Thyroid gland (tissue), 4 donors: ENCODE measurements at places on chromosomes 16 and 17.

DNA sequence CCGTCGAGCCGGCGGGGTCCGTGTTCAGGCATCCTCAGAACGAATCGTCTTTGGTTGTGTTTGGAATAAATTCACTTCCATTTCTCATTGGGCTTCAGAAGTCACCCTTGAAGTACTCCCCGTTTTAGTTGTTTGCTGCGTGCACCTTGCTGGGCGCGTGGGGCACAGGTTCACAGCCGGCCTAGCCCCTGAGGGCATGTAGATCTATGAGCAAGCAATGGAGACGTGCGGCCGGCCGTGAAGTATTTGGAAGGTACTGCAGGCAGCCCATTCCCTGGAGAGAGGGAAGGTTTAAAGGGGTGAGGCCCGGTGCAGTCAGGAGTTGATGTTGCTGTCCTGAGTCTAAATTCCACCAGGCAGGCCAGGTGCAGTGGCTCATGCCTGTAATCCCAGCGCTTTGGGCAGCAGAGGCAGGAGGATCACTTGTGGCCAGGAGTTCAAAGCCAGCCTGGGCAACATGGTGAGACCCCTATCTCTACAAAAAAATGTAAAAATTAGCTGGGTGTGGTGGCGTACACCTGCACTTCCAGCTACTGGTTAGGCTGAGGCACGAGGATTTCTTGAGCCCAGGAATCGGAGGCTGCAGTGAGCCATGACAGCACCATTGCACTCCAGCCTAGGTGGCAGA lies 714 bp downstream of the ACSF3 start:
- no peak for DNase-seq
- H3K36me3 ChIP-seq: no peaks in the 10 kb centered on the region
- H3K4me1 ChIP-seq: peaks cover 24% of the 10 kb centered on the region
- H3K4me3 ChIP-seq: peak overlapping the region; percentile 85
- H3K27ac ChIP-seq: no peak overlapping the region

DNA sequence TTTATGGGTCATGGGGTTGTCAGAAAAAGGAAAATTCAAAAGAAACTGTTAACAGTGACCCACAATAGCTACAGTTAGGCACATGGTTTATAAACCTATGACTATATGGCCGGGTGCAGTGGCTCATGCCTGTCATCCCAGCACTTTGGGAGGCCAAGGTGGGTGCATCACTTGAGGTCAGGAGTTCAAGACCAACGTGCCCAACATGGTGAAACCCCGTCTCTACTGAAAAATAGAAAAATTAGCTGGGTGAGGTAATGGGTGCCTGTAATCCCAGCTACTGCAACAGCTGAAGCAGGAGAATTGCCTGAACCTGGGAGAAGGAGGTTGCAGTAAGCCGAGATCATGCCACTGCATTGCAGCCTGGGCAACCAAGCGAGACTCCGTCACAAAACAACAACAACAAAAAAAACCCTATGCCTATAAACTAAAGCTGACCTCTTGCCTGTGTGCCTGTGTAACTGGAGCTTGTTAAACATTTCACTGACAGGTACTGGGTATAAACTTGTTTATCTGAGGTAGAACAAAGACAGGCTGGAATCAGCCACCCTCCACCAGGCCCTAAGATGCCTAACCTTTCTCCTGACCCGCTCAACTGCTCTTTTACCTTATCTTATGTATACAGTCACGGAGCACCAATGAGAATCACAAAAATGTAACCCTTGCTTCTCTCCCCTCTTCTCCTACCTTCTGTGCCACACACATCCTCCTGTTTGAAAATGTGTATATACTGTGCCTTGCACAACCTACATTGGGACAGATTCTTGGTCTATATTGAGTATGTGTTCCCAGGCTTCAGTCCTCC lies 62.9 kb upstream of the ATF7IP2 start:
- no peaks in the 10 kb centered on the region for H3K27me3 ChIP-seq
- no peaks in the 10 kb centered on the region for H3K36me3 ChIP-seq
- DNase-seq: no peak
- H3K27ac ChIP-seq: no peak overlapping the region
- H3K4me3 ChIP-seq: no peak overlapping the region

DNA sequence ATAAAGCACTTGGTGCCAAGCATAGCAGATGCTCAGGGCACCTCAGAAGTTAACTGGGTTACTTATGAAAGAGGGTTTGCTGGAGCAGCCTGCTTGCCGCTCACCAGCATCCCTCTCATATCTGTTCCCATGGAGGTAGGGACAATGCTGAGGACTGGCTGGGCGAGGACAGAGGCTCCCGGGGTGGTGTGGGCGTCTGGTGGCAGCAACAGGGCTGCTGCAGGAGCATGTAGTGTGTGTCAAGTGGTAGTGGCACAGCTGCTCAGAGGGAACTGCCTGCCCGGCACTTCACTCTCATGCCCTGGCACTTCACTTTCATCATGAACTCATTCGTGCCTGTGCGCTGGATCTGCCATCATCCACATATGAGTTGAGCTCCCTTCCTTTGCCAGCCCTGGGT lies 26.9 kb upstream of the ZNHIT3 start:
- H3K4me1 ChIP-seq: no peaks in the 10 kb centered on the region
- peaks cover 1% of the 10 kb centered on the region for H3K27me3 ChIP-seq
- no peak for DNase-seq
- H3K27ac ChIP-seq: no peak overlapping the region

GRCh38 chr17:30291543-30292285 lies at the start of gene BLMH:
TSS of gene BLMH (minus strand) at chr17:30291944. CDS start at chr17:30291819, 125 bp downstream.
- peaks cover 9% of the 10 kb centered on the region for H3K4me1 ChIP-seq
- H3K27ac ChIP-seq: peak within 1 kb of the TSS; percentile 64
- H3K36me3 ChIP-seq: peaks cover 11% of the 10 kb centered on the region

DNA sequence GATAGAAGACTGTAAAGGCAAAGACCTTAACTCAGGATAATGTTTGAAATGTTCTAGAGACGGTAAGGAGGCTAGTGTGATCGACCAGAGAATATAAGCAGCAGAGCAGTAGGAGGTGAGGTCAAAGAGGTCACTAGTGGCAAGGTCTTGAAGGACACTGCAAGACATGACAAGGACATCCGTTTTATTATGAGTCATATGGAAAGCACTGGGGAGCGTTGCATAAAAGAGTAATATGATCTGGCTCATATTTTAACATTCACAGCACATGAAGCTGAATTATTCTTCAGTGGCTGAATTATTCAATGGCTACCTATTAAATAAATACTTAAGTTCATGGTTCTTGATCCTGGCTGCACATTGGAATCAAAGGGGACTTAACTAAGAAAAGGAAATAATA lies 123.7 kb downstream of the SOX9 start:
- DNase-seq: no peak
- no peaks in the 10 kb centered on the region for H3K36me3 ChIP-seq
- no peak overlapping the region for H3K4me3 ChIP-seq
- H3K27ac ChIP-seq: no peak overlapping the region
- H3K27me3 ChIP-seq: no peaks in the 10 kb centered on the region
- no peaks in the 10 kb centered on the region for H3K4me1 ChIP-seq

DNA sequence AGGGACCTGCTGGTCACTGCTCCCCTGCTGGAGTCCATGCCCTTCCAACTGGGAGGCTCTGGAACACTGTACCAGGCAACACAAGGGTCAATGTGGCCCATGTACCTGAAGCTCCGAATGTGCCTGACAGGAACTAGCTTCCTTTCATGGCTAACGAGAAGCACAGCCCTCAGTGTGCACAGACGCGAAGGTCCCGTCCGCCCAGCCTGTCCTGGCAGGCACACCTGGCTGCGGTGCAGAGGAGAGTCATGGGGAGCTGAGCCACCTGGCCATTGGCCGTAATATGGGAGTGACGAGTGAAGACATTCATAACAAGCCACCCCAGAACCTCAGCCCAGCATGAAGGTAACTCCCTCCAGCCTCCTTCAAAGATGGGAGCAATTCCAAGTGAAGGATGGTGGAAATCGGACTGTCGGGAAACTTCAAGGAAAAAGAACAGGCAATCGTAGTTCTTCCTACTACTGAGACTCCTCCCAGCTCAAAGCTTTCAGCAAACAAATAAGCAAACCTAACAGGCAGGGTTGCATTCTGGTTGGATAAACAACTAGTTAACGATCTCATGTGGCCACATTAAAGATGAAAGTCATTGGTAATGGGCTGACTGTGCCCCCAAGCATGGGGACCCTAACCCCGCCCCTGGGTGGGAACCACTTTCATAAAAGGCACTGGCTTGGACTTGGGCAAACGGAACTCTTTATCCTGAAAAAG lies 13.2 kb downstream of the TMEM11 start:
- H3K4me1 ChIP-seq: peaks cover 20% of the 10 kb centered on the region
- no peak overlapping the region for H3K27ac ChIP-seq
- DNase-seq: no peak
- no peaks in the 10 kb centered on the region for H3K36me3 ChIP-seq
- no peaks in the 10 kb centered on the region for H3K27me3 ChIP-seq

- peaks cover 9% of the 10 kb centered on the region for H3K36me3 ChIP-seq
- no peaks in the 10 kb centered on the region for H3K27me3 ChIP-seq
- peaks cover 11% of the 10 kb centered on the region for H3K4me1 ChIP-seq
Observed at GRCh38 chr17:38326996-38327792, 16.6 kb downstream of the GPR179 start.

GRCh38 chr16:162271-162991 lies 3.3 kb upstream of the HBM start:
- H3K27me3 ChIP-seq: peaks cover 23% of the 10 kb centered on the region
- H3K36me3 ChIP-seq: no peaks in the 10 kb centered on the region
- no peak overlapping the region for H3K27ac ChIP-seq
- H3K4me3 ChIP-seq: no peak overlapping the region
- H3K4me1 ChIP-seq: peaks cover 17% of the 10 kb centered on the region

DNA sequence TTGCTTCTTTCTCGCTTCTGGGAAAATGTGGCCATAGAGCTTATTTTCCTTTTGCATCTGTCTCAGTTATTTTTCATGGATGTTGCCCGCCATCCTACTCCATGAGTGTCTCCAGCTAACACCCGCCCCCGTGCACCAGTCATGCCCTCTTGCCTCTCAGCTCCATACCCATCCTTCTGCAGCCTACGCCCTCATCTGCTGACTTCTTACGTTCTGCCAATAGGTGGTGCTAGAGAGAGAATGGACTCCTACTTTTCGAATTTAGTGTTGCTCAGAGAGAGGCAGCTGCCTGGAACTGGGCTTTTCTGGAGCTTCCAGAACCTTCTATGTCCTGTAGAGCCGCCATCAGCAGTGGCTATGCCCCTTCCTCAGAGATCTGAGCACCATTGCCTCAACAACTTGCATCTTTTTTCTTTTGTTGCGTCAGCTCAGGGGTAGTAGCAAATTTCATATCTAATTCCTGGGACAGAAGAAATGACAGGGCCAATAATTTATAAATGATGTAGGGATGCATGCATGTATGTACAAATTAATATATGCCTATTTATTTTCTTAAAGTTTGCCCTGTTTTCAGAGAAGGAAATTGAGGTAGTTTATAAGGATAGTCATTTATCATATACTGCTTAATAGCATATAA lies 119.7 kb upstream of the MYOCD start:
- DNase-seq: peak; percentile 27
- no peaks in the 10 kb centered on the region for H3K36me3 ChIP-seq
- H3K27me3 ChIP-seq: no peaks in the 10 kb centered on the region
- H3K4me1 ChIP-seq: no peaks in the 10 kb centered on the region
- H3K27ac ChIP-seq: no peak overlapping the region

GRCh38 chr16:73878611-73879010 lies 418.0 kb upstream of the PSMD7 start:
- no peaks in the 10 kb centered on the region for H3K27me3 ChIP-seq
- peak; percentile 4 for DNase-seq
- no peak overlapping the region for H3K27ac ChIP-seq
- no peak overlapping the region for H3K4me3 ChIP-seq
- H3K4me1 ChIP-seq: no peaks in the 10 kb centered on the region
- no peaks in the 10 kb centered on the region for H3K36me3 ChIP-seq

GRCh38 chr17:50218071-50218759 lies 16.8 kb upstream of the COL1A1 start:
- peaks cover 42% of the 10 kb centered on the region for H3K4me1 ChIP-seq
- no peak overlapping the region for H3K4me3 ChIP-seq
- no peaks in the 10 kb centered on the region for H3K36me3 ChIP-seq
- no peak for DNase-seq
- no peak overlapping the region for H3K27ac ChIP-seq
- H3K27me3 ChIP-seq: no peaks in the 10 kb centered on the region

DNA sequence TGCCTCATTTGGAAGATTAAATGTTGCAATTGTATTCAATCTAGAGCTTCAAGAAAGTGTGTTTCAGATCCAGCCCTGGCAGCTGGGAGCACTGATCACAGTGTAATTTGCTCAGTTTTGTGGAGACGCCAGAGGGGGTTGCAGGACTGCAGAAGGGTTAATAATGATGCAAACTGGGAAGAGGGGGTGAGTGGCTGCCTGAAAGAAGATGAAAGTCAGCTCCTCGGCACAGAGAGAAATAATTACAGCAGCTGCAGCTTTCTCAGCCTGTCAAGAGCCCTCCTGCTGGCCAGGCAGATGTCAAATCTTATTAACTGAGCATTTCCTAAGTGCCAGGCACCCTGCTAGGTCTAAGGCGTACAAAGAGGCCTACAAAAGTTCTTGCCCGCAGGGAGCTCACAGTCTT lies 97.7 kb downstream of the ZNF18 start:
- no peaks in the 10 kb centered on the region for H3K27me3 ChIP-seq
- DNase-seq: no peak
- no peak overlapping the region for H3K27ac ChIP-seq

- H3K4me1 ChIP-seq: peaks cover 54% of the 10 kb centered on the region
- H3K36me3 ChIP-seq: no peaks in the 10 kb centered on the region
- no peaks in the 10 kb centered on the region for H3K27me3 ChIP-seq
- no peak for DNase-seq
Observed at GRCh38 chr17:40112191-40112711, 9.5 kb upstream of the MSL1 start.

DNA sequence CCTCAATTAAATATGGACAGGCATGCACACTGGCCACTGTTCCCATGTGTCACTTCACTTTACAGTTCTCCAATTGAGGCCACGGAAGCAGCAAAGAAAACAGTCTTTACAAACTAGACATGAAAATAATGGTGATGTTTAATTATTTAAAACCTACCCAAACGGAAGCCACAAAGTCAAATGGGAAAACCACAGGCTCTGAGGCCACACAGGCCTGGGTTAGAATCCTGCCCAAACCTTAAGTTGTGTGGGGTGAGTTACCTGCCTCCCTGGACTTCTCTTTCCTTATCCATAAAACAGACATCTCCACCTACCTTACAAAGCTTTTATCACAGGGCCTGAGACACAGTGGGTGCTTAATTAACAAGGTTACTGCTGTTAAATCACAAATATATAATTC lies 137.4 kb downstream of the PARN start:
- no peaks in the 10 kb centered on the region for H3K27me3 ChIP-seq
- peaks cover 14% of the 10 kb centered on the region for H3K4me1 ChIP-seq
- DNase-seq: no peak
- no peak overlapping the region for H3K4me3 ChIP-seq

DNA sequence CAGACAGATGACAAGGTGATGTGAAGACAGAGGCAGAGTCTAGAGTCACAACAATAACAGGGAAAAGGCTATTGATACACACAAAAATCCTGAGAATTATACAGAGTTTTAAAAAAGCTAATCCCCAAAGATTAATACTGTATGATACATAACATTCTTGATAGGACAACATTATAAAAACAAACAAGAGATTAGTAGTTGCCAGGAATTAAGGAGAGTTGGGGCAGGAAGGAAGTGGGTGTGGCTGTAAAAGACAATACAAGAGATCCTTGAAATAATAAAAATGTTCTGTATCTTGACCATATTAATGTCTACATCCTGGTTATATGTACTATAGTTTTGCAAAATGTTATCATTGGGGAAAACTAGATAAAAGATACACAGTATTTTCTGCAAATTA lies 309.5 kb upstream of the PMFBP1 start:
- H3K36me3 ChIP-seq: no peaks in the 10 kb centered on the region
- no peak overlapping the region for H3K4me3 ChIP-seq
- no peak overlapping the region for H3K27ac ChIP-seq
- H3K4me1 ChIP-seq: no peaks in the 10 kb centered on the region

- no peak overlapping the region for H3K27ac ChIP-seq
- no peak for DNase-seq
- H3K36me3 ChIP-seq: no peaks in the 10 kb centered on the region
Observed at GRCh38 chr17:10233161-10233560, 34.8 kb upstream of the GAS7 start.
